ENCODE measurements at places on chromosomes 3 and 15.
A peak's percentile ranks its signal among the peaks of the same experiment; 100 is the strongest.

DNA sequence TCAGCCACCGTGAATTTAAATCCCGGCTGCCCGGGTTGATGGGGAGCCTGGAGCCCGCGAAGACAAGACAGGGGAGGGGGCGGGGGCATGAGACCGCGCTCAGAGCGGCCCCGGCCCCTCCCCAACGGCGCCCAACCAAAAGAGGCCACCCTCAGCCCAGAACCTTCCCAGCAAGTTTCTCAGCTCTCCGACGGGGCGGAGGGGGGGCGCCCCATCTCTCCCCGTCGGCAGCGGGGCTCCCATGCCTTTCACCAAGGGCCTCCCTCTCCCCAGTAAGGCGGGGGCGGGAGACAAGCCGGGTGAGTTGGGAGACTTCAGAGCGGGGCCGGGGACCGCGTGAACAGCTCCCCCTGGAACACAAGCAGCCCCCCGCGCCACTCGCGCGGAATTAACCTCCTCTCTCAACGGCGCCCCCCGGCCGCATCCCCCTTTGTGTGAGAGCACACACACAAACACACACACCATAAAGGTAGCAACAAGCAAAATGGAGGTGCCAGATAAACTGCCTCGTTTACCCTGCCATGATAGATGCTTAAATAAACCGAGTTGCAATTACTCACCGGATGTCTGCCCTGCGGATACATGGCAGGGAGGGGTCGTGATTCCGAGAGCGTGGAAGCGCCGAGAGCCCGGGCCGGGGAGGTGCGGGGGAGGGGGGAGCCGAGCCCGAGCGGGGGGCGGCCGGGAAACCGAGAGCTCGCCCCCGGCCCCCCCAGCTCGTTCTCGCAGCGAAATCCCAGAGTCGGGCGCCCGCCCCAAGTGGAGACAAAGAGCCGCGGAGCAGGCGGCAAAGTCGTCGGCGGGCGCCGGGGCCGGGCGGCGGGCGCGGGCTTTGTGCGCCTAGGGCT is 1.3 kb downstream of the TLE3 start:
- no peak for DNase-seq

GRCh38 chr15:98626153-98626552 is 22.2 kb upstream of the IGF1R start:
- no peak for DNase-seq

GRCh38 chr15:78167227-78167888 is 18.2 kb downstream of the IDH3A start:
- DNase-seq = no peak

DNA sequence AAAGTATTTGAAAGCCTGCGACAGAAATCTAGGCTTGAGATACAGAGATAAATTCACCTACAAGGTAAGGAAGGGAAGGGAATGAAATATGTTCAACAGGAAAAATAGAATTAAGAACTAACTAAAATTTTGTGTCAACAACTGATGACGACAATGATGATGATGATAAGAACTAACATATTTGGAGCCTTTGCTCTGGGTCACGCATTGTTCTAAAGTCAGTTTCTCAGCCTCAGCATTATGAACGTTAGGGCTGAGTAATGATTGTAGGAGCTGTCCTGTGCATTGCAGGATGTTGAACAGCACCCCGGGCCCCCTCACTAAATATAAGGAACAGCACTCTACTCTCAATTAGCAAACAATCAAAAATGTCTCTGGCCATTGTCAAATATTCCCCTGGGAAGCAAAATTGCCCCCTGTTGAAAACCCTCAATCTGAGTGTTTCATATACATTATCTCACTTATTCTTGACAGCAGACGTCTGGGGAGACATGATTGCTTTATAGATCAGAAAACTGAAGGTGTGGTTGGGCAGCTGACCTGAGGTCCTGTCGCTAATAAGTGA is 88.5 kb downstream of the ERC2 start:
- no peak for DNase-seq

- DNase-seq = no peak
These were observed 109.7 kb downstream of the UBE2E2 start for GRCh38 chr3:23312866-23313265.

DNA sequence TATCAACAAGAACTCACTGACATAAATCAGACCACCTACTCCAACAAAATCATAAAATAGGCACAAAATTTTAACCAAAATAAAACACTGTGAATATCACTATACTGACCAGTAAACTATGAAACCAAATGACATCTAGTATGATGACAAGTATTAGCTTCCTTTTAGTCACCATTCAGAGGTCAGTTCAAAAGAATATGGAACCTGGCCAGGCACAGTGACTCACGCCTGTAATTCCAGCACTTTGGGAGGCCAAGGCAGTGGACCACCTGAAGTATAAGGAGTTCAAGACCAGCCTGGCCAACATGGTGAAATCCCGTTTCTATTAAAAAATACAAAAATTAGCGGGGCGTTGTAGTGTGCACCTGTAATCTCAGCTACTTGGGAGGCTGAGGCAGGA is 65.8 kb downstream of the SMARCC1 start:
- DNase-seq = peak; percentile 7

- DNase-seq = no peak
These were observed 66.7 kb upstream of the GCSAM start for GRCh38 chr3:112199622-112200316.

- no peak for DNase-seq
These were observed 5.7 kb downstream of the FILIP1L start for GRCh38 chr3:100108464-100109079.

GRCh38 chr15:69559440-69560190 is 107.0 kb downstream of the RPLP1 start:
- DNase-seq = no peak

GRCh38 chr15:70580958-70581357 is 182.4 kb downstream of the UACA start:
- DNase-seq = no peak

DNA sequence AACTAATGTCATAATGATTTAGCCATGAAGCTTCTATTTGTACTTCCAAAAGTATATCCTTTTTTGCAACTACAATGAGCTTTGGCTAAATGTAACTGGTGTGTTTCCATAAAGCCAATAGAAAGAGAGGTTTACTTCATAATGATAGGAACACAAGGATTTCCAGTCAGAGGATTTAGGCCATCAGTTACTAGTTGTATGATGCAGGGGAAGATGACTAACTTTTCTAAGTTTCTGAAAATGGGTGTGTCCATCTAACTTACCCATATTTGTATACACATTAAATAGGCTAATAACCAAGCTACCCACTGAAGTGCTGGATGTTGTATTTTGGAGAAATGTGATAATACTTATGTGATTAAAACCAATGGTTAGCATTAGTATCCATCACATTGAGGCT is 55.7 kb downstream of the SLC4A7 start:
- no peak for DNase-seq

GRCh38 chr15:40337597-40337996 is 3.1 kb downstream of the CCDC9B start:
- no peak for DNase-seq

- DNase-seq = no peak
These were observed 29.3 kb downstream of the FBN1 start for GRCh38 chr15:48616216-48616615.

GRCh38 chr3:120497336-120497735 is 46.5 kb upstream of the FSTL1 start:
- DNase-seq = peak; percentile 86

DNA sequence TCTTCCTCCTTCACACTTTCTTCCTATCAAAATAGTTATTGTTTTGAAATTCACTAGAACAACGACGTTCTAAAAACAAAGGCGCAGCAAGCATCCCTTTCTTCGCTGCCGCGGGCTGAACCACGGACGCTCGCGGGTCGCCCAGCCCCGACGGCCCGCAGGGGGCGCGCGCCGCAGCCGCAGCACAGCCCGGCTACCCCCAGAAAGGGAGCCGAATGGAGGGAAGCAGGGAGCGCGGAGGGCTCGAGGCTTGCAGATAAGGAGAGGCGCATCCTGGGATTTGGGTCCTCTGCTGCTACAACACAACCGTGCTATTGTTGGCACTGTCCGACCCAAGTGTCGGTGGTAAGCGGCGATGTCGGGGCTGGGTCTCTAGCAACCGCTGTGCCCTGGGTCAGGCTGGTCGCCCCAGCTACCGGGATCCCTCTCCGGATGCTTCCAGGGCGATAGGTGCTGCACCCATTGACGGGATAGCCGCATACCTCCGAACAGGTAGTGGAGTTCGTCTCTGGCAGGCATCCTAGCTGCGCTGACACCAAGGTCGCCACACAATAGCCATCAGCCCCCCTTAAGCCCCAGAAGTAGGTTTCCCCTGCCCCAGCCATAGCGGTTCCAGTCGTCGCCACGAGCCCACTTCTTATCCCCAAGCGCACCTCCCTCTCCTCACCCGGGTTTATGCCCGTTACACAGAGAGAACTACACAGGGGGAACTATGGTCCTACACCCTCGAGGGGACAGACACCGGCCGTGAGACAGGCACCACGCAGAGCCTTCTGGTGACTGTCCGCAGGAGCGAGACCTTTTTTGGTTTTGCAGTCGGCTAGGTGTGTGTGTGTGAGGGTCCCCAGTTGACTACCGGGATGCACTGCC is 6.0 kb downstream of the ONECUT1 start:
- DNase-seq = no peak

DNA sequence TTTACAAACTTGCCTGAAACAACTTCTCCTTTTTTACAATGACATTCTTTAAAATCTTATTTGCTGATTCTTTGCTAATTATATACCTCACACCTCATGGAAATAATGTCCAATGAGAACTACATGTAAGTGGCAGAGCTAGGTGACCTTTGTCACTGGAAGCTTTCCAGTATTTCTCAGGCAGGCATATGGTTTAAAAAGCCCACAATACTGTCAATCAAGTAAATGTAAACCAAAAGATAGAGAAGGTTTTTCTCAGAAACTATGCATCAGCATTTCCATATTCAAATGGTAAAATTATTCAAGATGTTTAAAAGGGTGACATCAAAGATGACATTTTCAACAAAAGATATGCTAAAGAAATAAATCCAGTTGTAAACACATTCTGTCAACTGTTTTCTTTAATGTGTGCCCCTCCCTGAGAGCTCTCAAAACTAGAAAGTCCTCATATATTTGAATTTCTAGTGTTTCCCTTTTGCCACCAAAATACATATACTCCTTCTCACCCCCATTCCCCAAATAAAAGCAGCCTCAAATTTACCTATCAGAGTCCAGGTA is 10.1 kb upstream of the STRIT1 start:
- no peak for DNase-seq

DNA sequence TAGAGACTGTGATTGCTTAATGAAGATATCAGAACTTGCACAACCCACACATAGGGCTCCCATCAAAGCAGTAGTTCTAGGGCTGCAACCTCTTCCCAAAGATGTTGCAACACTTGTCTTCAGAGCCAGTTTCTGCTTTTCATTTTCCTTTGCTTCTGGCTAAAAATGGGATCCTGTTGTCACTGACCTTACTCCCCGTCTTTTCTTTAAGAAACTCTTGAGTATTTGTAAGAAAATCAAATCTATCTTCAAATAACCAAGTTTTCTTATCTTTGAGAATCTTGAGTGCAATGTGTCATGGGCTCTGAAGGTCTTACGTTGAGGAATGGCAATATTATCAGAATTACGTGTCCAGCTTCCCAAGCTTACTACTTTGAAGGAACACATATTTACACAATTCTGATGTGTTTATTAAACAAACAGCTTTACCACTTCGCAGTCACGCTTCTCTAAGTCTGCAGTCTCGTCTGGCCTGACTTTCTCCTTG is 24.1 kb downstream of the CACNA1D start:
- no peak for DNase-seq

DNA sequence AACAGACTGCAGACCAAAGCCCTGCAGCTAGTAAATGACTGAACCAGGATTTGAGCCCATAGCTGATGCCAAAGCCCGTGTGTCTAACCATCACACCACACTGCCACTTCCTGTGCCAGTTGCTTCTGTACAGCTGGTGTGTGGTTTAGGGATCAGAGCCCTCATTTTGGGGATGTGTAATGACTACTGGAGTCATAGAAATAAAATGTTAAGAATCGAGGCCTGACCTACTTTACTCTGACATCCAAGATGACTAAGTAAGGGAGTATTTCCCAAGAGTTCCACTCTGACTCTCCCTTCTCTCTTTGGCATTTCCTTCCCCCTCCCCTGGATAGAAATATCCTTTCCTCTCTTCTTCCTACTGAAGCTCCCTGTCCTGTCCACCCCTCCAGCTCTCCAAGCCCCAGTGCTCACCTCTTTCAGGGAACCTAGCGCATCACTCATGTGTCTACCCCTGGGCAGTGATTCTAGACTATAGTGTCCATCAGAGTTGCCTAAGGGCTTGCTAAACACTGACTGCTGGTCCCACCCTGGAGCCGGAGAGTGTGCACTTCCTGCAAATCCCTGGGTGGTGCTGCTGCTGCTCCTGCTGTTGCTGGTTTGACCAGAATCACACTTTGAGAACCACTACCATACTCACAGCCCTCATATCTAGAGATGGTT is 53.8 kb downstream of the MGLL start:
- peak; percentile 95 for DNase-seq

- peak; percentile 4 for DNase-seq
These were observed 30.6 kb upstream of the GPR160 start for GRCh38 chr3:170007031-170007663.

DNA sequence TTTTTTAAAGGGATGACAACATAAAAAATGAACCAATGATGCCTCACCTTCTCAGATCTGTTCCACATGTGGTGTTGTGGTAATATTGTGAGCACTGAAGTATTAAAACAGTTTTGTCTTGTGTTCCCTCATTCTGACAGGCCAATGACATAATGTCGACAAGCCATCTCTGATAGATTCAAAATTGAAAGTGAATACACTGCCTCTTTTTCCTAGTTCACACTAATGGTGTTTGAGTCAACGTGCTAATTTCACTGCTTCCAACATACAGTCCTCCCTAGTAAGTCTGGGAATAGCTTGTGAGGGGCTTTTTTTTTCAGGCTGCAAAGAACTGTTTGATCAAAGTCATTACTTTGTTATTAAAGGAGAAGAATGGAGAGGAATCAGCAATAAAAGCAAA is 82.8 kb downstream of the ROBO2 start:
- DNase-seq = no peak

GRCh38 chr3:59191651-59192050 is 141.8 kb upstream of the CFAP20DC start:
- no peak for DNase-seq

GRCh38 chr3:118607915-118608820 is 426.5 kb downstream of the IGSF11 start:
- DNase-seq = no peak

DNA sequence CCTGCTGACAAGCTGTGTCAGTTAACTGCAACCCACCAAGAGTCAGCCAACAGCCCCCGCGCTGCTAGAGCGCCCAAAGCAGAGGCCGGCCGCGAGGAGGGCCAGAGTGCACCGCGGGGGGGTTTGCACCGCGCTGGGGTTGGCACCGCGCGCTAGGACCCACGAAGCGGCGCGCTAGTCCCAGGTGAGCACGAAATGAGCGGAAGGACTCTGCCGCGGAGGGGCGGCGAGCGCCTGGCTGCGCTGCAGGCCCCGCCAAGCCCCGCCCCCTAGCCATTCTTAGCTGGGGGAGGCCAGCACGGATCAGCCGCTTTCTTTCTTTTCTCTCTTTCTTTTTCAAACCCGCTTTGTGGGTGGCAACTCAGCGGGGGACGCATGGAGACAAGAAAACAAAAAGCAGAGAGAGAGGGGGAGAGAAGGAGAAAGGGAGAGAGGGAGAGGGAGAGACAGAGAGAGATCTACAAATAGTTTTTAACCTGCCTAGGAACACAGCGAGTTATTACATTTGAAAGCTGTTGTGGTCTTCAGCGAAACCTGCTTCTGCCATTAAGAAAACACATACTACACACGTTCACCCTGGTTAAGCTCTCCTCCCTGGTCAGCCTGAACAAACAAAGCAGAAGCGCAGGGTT is 6.9 kb upstream of the FOXB1 start:
- no peak for DNase-seq

GRCh38 chr3:99498550-99499234 is 139.7 kb upstream of the COL8A1 start:
- DNase-seq = no peak

- no peak for DNase-seq
These were observed 29.0 kb downstream of the TMEM45A start for GRCh38 chr3:100521439-100521845.
